OCI-LY7 (cell line): ENCODE measurements at places on chromosomes 3 and 15. TPM values are rescaled to one million over a fixed set of nuclear protein-coding genes. Genes with fewer than 3 reads are reported as not detected.

AADACL2 gene
- not detected in 2 replicates for total RNA-seq

SERPINI2 gene
- not detected in 2 replicates for total RNA-seq

ITIH1 gene
- total RNA-seq, result not detected in 2 replicates

XCR1 gene
- not detected in 2 replicates for total RNA-seq

GABRR3 gene
- not detected in 2 replicates for total RNA-seq

DNA sequence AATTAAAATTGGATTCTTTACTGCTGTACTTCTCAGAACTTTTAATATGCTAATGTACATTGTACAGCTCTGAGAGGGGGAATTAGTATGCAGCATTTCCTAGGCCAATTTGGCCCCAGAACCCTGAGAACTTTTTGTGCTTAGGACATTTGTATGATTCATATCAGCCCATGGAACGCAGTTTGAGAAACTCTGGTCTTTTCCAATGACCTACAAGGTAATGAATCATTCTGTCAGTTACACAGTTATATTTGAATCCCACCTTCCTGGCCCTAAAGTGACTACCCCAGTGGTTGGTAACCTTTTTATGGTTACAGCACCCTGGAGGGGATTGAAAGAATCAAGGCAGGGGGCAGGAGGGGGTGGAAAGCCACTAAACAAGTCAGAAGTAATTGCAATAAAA is 25.6 kb upstream of the KBTBD12 start:
- no peak for DNase-seq

DNA sequence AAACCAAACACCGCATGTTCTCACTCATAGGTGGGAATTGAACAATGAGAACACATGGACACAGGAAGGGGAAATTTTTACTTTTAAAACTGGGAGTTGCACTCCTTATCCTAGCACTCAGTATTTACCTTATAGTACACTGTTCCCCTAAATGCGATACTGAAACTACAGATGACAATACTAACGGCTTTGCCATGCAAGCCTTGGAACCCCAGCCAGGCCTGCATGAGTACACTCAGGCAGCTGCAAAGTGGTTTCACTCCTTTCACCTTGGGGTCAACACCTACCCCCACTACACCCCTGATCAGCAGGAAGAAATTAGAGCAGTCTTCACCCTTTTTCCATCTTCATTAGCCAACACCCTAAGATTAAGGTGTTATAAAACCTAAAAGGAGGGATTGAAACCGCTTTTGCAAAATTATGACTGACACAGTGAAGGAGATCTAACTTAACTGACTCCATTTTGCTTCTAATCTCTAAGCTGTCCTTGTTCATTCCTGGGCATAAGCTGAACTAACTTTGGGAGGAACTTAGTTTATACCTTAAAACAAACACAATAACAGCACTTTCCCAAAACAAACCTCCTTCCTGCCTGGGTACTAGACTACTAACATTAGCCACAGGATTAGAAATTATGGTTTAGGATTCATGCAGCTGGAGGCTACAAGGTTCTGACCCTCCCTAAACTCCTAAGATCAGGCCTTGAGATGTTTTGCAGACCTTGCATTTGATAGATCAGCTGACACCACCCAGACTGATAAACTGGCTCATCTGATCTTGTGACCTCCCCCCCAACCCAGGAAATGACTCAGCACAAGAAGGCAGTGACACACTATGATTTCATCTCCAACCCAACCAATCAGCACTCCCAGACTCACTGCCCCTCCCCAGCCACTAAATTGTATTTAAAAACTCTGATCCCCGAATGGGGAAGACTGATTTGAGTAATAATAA is 452.1 kb upstream of the PPP2R3A start:
- no peak for DNase-seq

- no peak for DNase-seq
Observed at GRCh38 chr15:74976159-74976558, 19.2 kb upstream of the SCAMP5 start.

- peak; percentile 44 for DNase-seq
Observed at GRCh38 chr3:79086514-79086913, 681.3 kb downstream of the ROBO1 start.

DNA sequence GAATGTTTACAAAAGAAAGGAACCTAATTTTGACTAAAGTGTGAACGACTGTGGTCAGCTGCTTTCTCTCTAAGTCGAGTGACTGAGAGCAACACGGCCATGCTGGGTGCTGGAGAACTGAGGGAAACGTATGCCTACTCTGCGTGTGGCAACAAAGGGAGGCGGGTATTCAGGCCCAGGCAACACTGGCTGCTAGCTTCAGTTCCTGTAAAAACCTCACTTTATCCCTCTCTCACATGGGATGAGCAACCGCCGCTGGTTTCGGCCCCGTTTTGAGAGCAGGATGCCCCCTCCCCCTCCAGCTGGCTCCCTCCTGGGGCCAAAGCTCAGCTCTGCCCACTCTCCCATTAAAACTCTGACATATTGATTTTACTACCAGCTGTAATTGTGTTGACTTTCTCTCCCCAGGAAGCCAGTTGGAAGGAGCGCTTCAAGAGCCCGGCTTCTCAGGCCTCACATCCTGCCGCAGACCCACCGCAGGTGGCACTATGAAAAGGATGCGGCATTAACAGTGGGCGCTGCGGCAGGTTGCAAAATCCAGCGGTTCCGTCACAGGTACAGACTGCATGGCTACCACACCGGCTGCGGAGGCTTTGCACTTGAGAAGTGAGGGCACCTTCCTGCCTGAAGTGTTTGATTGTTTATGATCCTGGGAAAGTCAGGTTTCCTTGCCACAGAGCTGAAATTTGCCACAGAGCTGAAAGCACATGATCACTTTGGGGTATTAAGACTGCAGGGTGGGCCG is 12.7 kb downstream of the PLXND1 start:
- DNase-seq, result peak; percentile 83

DNA sequence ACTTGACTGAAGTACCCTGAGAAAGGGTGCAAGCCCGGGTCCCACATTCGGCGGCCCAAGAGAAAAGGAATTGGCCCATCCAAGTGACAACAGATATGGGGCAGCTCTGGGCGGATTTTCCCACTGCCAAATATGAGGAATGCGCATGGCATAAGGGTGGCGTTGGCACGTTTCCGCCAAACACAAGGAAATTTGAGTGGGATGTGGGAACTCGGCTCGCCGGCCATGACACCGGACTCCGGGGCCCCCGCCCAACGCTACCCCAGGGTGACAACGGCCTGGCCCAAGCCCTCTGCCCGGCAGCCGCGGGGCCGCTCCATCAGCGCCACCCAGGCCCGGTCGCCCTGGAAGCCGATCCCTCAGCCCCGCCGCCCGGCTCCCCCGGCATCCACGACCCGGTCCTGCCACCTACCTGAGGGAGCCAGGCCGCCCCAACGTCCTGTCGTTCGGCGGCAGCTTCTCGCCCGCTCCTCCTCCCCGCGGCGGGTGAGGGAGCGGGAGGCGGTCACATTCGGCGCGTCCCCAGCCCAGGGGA is 449 bp downstream of the RAF1 start:
- DNase-seq, result peak; percentile 70

DNA sequence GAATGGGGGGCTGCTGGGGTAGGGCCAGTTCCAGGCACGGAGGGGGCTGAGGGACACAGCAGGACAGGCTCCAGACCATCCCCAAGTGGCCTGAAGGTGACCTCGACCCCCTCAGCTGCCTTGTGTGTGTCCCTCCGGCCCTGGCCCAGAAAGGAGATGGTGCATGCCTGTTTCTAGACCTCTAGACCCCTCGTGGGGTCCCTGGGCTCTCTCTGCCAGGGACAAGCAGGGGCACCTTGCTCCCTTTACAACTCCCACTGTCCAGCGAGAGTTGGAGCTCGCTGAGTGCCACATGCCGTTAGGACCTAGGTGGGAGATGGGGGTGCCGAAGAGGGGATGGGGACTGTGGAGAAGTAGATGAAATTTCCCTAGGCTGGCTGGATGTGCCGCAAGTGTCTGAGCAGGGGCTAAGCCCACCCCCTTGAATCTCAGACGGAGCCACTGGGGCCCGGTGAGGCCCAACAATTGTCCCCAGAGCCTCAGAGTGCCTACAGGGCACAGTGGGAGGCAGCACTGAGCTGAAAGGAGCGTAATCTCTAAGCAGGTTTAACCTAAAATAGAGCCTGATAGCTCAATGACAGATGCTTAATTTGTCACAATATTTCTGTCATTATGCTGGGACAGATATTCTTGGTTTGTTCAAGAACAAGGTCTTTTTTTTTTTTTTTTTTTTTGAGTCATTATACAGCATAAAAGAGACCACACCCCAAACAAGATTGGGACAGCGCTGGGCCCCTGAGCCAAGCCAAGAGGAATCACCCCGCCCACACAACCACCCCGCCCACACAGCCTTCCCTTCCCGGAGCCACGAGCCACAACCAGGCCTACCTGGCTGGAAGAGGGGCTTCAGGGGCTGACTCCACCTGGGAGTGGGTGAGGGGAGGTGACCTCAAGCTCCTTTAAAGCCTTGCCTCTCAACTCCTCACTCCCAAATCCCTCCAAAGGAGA is 23.6 kb upstream of the KLF13 start:
- DNase-seq, result peak; percentile 71

GRCh38 chr3:162007722-162008121 is 511.1 kb downstream of the OTOL1 start:
- DNase-seq, result no peak

DNA sequence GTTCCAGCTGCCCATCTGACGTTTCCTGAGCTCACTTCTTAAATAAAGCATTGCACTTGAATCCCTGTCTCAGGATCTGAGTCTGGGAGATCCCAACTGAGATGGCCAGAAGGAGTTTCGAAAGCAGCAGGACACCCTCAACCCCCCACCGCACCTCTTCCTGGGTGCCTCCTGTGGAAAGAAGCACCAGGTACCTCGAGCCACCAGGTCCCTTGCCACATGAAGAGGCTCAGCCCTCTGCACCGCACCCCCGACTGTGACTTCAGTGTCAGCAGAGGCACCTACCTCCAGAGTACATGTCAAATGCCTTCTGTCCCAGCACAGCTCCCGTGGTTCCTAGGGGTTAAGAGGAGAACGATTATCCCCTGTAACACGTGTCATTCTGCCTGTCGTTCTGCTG is 26.7 kb downstream of the FAM3D start:
- no peak for DNase-seq

- DNase-seq, result peak; percentile 79
Observed at GRCh38 chr3:3089017-3089416, 21.2 kb downstream of the IL5RA start.

GRCh38 chr3:72152551-72153476 is 367.9 kb upstream of the PROK2 start:
- DNase-seq, result no peak
